ENCODE measurements at places on chromosomes 5 and 9. TPM values are rescaled to one million over a fixed set of nuclear protein-coding genes. Genes with fewer than 3 reads are reported as not detected.

PCDHGA1 gene
- total RNA-seq, result 0.62 TPM

REEP2 gene
- 24.2 TPM for total RNA-seq

LCN15 gene
- total RNA-seq, result not detected

BASP1 gene
- 163 TPM for total RNA-seq

SPINK4 gene
- total RNA-seq, result not detected

SCGB3A2 gene
- total RNA-seq, result not detected

APBA1 gene
- 9.2 TPM for total RNA-seq

RORB gene
- total RNA-seq, result 6.0 TPM

FGF10 gene
- 0.89 TPM for total RNA-seq

SCGB3A1 gene
- total RNA-seq, result not detected

SH3TC2 gene
- 4.8 TPM for total RNA-seq

CLTB gene
- total RNA-seq, result 89.4 TPM

GFI1B gene
- not detected for total RNA-seq

PCSK5 gene
- total RNA-seq, result 6.4 TPM

PCDHGB5 gene
- 16.2 TPM for total RNA-seq

GPR107 gene
- 31.5 TPM for total RNA-seq

DOK3 gene
- 0.62 TPM for total RNA-seq

ADAMTSL1 gene
- total RNA-seq, result 60.6 TPM

PLCXD3 gene
- 5.5 TPM for total RNA-seq

IGFBPL1 gene
- 0.12 TPM for total RNA-seq

POU5F2 gene
- 1.4 TPM for total RNA-seq

LCN1 gene
- not detected for total RNA-seq

SV2C gene
- total RNA-seq, result not detected

PCDHB11 gene
- under 0.01 TPM for total RNA-seq

MYMK gene
- not detected for total RNA-seq

NUDT2 gene
- 38.8 TPM for total RNA-seq

PCDHB16 gene
- total RNA-seq, result 0.33 TPM

FGF18 gene
- total RNA-seq, result 0.22 TPM

GDNF gene
- total RNA-seq, result 0.25 TPM

UCK1 gene
- 19.7 TPM for total RNA-seq

SOHLH1 gene
- not detected for total RNA-seq

FABP6 gene
- not detected for total RNA-seq

NKD2 gene
- total RNA-seq, result not detected

HNRNPA0 gene
- 14.2 TPM for total RNA-seq

SLC12A7 gene
- 17.6 TPM for total RNA-seq

TEX48 gene
- total RNA-seq, result not detected

LOX gene
- 58.0 TPM for total RNA-seq

CTXN3 gene
- total RNA-seq, result not detected

NIM1K gene
- 1.2 TPM for total RNA-seq

LEAP2 gene
- 0.11 TPM for total RNA-seq

SPINK7 gene
- total RNA-seq, result not detected

IL7R gene
- total RNA-seq, result 4.9 TPM

OCLN gene
- total RNA-seq, result 2.0 TPM

ANKRD31 gene
- total RNA-seq, result 0.11 TPM

TUBB4B gene
- 473 TPM for total RNA-seq

SPAG8 gene
- total RNA-seq, result 1.3 TPM

IFNK gene
- total RNA-seq, result 0.12 TPM

C9 gene
- 1.1 TPM for total RNA-seq

CDH9 gene
- total RNA-seq, result not detected

Data from uterine smooth muscle cell (primary cell).